ENCODE measurements at places on chromosomes 13 and 19. TPM values are rescaled to one million over a fixed set of nuclear protein-coding genes. Genes with fewer than 3 reads are reported as not detected.

Gene CALR
- total RNA-seq: 718 TPM

GRCh38 chr19:51143486-51143885 lies 1.4 kb downstream of the SIGLEC7 start:
- DNase-seq: no peak

DNA sequence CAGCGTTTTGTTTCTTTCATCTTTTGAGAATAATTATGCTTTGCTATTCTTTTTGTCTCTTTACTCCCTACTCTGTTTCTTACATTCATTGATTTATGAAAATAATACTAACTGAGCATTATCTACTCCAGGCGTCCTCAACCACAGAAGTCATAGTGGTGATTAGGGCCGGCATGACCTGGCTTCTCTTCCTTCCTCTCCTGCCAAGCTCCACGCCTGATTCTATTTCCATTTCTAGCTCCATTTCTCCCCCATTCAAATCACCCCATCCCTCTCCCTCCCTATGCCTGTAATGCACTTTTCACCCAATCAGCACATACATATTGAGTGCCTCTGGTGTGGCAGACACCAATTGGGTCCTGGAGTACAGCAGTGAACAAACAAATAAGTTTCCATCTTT lies 183.2 kb upstream of the GPR12 start:
- DNase-seq: no peak

Gene HRC
- total RNA-seq: not detected

Gene STOML3
- total RNA-seq: not detected

DNA sequence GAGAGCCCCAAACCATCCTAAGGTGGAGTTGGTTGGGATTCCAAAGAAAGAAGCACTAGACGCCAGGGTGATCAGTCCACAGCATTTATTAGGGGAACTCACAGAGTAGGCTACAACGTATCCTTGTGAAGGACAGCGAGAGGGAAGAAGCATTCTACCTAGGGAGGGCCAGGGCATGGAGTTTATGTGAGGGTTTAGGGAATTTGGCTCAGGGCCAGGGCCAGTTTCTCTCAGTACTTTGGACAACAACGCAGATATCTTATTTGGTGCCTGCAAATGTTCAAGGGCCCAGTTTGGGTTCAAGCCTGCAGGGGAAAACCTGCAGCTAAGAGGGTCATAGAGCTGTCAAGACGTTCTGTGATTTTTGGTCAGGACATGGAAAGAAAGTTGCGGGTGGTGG lies 73.9 kb upstream of the GJB6 start:
- no peak for DNase-seq

- no peak for DNase-seq
Observed at GRCh38 chr13:78631077-78631476, 27.7 kb upstream of the POU4F1 start.

Data from Calu3 (cell line).